Stimulated activated CD4-positive, alpha-beta T cell treated with anti-CD3 and anti-CD28 coated beads, Interleukin-4, amount 100 ng/mL, for 24 hours (primary cell): ENCODE measurements at places on chromosomes 1 and 21.

DNA sequence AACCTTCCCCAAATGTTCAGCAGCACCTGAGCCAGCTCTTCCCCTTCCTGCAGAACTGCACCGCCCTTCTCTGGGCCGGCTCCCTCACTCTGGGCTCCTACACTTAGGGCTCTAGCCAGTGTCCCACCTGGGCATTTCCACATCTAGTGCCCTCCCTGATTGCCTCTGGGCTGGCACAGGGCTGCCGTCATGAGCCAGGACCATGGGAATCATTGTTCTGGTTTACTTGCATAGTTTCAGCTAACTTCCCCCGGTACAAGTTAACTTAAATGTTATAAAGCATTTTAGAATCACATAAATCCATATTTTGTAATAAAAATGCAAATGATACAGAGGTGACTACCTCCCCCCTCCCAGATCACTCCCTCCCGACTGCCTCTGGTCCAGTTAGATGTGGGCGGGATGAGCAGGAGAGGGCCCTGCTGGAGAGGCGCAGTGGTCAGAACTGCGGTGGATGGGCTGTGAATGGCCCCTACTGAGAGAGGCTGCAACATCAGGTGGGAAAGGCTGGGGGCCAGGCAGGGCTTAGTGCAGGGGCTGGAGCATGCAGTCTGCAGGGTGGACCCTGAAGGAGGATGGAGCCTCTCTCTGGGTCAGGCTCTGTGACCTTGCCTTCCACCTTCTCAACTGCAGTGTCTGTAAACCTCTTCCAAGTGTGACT is 371.4 kb upstream of the C1orf174 start:
- no peak for DNase-seq

DNA sequence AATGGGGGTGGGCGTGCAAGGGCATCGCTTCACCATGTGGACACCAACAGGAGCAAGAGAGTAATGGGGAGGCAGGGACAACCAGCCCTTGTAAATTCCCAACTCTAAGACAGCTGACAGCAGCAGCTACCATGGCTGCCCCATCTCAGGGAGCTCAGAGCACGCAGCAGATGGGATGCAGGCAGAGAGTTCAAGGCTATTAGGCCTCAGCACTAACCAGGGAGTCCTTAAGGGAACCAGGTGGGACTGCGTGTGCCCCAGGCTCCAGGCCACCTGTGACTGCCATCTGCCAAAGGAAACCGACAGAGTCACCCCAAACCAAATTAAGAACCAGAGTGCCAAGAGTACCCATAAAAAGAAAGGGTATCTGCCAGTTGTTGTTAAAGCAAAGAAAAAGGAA is 33.7 kb upstream of the PRDM2 start:
- no peak for DNase-seq

- DNase-seq = no peak
Observed at GRCh38 chr1:41343790-41344699, 17.2 kb upstream of the FOXO6 start.

DNA sequence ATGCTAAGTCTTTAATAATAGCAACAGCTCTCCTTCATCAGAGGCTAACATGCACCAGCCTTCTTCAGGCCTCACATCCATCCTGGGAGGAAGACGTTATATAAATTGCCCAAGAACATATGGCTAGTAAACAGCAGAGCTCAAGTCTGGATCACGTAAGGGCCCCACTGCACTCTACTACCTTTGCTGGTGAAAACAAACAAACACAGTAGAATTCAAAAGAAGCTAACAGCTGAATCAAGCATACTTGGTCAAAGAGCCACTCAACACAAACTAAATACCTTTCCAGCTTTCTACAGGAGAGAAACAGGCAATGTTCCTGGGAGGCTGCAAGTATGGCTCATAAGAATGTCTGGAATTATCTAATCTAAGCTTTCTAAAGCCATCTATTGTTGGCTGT is 66.0 kb downstream of the WLS start:
- DNase-seq = no peak

- no peak for DNase-seq
Observed at GRCh38 chr1:225577241-225577640, 75.7 kb downstream of the ENAH start.
